ENCODE measurements at places on chromosomes 5 and 9.

DNA sequence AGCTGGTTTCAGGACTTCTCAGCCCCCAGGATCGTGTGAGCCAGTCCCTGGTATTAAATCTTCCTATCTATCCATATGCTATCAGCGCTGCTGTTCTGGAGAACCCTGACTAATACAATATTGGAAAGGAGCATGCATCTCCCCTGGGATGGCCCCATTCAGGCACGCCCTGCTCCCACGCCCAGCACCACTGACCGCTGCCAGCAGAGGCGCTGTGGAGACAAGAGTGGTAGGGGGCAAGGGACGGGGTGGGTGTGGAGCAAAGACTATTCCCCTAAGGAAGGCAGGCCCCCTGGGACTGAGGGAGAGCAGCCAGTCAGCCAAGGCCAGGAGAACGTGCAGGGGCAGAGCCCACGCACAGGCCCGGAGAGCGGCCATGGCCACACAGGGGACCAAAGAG is 116.0 kb downstream of the VAV2 start:
- DNase-seq = no peak

DNA sequence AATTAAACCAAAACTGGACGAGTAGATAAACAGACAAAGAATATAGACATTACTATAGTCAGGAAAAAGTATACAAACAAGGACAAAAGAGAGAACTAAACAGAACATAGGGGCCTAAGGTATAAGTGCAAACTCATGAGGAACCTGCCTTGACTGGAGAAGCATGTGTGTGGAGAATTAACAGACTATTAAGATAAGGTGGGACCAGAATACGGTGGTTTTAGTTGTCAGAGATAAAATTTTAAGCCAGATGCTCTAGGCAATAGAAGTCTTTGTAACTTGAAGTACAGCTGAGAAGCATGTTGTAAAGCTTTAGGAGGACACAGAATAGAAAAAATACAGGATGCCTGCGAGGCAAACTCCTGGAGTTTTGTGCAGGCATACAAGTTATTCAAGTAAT is 707.1 kb downstream of the PTPRD start:
- no peak for DNase-seq

- DNase-seq = no peak
Measured at GRCh38 chr9:91429501-91429900, 5.9 kb upstream of the NFIL3 start.

GRCh38 chr5:168801567-168801966 is 222.4 kb upstream of the PANK3 start:
- DNase-seq = no peak

DNA sequence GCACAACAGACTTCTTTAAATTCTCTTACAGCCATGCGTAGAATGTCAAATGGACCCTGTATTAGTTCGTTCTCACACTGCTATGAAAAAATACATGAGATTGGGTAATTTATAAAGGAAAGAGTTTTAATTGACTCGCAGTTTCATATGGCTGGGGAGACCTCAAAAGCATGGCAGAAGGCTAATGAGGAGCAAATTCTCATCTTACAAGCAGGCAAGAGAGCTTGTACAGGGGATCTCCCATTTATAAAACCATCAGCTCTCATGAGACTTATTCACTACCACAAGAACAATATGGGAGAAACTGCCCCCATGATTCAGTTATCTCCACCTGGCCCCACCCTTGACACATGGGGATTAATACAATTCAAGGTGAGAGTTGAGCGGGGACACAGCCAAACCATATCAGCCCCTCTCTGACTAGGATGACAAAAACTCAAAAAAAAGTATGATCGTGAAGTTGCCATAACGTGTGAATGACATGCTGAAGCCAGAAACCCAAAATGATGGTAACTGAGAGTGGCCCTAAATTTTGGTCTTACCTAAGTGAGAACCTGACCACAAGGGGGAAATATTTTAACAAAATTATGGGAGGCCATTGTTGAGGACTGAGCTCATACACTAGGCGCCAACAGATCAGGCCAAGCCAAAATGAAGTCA is 17.5 kb upstream of the TEX10 start:
- DNase-seq = no peak

- DNase-seq = no peak
Measured at GRCh38 chr9:131800843-131801242, 61.0 kb upstream of the RAPGEF1 start.

DNA sequence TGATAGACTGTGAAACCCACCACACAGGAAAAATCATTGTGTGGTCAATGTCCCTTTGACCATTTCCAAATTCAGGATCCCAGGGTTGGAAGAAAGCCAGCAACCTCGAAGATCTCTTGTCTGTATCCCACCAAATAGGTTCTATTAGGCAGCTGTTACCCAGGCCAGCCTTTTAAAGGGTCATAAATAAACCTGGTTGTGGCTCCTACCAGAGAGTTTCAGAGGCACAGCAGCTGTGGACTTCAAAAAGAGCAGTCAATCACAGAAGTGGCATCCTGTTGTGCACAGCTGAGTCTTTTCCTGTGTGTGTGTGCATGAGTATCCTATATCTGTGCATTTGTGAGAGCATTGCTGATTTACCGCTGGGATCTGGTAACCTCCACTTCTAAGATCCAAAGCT is 23.7 kb upstream of the OR2S2 start:
- DNase-seq = no peak

- DNase-seq = no peak
Measured at GRCh38 chr5:142006363-142007236, 6.2 kb downstream of the GNPDA1 start.

GRCh38 chr9:94692601-94693000 is 33.9 kb upstream of the AOPEP start:
- DNase-seq = no peak

GRCh38 chr9:91422758-91423711 is 597 bp downstream of the NFIL3 start:
- DNase-seq = peak; percentile 38

DNA sequence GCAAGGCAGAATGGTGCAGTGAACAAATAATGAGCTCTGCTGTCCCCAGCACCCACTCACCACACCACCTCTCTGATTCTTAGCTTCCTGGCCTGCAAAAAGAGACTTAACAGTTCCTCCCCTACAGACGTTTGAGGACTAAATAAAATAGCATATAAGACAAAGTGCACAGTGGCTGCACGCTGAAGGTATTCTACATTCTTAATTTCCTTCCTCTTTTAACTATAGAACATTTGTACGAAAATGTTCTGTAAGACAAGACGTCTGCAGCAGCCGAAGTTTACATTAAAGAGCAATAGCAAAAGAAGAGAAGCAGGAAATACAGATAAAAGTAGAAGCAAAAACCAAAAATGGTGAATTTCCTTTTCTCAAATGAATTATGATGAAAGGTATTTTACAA is 15.7 kb downstream of the FBN2 start:
- DNase-seq = no peak

- no peak for DNase-seq
Measured at GRCh38 chr5:10695055-10695649, 65.9 kb downstream of the DAP start.

- DNase-seq = no peak
Measured at GRCh38 chr9:98607152-98607551, 101.6 kb downstream of the GABBR2 start.

- DNase-seq = no peak
Measured at GRCh38 chr5:111993242-111993641, 236.2 kb upstream of the NREP start.

GRCh38 chr5:134171972-134172371 is 4.8 kb downstream of the SKP1 start:
- DNase-seq = no peak

GRCh38 chr9:22449719-22450118 is 3.1 kb downstream of the DMRTA1 start:
- no peak for DNase-seq

- DNase-seq = no peak
Measured at GRCh38 chr9:91516081-91516480, 92.4 kb upstream of the NFIL3 start.

DNA sequence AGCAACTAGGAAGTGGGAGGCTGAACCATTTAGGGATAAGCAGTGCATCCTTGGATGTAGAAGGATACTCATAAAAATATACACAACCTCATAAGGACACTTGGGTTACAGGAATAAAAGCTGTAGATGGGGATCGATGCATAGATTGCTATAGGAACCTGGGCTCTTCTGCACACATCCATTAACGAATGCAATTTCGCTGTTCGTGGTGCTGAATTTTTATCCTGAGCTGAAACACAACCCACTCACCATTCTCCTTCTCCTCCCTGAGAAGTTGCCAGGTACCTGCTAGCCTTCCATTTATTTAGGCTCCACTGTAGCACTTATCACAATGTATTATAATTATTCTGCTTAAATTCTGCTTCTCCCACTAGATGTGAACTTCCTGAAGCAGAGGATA is 320.6 kb upstream of the BRINP1 start:
- DNase-seq = no peak

DNA sequence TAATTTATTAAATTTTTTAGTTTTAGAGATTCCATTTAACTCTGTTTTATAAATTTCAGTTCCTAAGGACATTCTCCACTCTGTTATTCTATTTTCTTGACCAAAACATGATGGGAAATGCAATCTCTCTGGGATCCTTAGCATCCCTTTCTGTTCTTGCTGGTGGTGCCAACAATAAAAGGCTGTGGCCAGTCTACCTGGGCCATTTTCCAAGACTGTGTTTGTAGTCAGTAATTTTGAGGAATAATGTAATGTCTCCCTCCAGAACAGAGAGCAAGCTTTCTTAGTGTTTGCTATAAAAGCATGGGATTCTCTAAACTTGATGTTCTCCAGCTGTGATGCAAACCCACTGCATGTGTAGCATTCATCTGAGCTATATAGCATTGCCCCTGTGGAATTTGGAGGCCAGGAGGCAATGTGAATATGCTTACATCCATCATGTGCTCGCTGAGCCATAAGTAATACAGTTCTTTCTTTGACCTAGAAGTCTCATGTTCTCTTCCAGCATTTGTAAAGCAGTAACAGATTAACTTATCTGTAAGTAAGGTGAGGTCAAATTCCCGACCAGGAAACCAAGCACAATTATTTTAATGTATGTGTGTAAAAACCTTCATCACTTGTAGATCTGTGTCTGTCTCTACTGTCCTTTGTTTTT is 211.5 kb upstream of the TAS2R1 start:
- no peak for DNase-seq

DNA sequence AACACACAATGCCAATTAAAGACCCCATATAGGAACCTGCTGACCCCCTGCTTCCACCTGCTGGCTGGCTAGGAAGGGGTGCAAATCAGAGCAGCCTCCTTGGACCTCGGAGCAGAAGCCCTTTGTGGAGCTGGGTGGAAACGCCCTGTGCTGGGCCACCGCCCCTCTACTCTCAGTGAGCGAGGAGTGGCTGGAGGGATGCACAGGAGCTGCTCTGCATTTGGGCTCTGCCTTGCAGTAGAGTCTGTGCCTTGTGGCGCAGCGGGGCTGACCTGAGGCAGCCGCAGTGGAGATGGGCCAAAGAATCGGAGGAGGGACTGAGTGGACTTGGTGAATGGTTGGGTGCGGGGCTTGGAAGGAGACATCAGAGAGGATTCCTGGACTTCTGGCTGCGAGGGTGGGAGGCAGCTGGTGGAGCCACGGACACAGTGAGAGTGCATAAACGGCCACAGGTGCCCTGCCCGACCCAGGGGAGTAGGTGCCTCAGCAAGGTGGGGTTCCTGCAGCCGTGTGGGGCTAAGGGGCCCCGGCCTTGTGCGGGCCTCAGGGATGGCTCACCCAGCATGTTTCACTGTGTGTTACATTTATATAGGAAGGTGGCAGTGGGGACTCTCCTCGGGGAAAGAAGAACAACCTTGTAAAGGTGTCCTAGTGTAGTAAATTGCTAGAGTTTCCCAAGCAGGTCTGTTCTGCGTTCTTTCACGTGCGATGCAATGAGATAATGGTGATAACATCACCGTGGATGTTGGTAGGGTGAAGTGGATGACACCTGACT is 14.1 kb upstream of the IRX4 start:
- DNase-seq = no peak

GRCh38 chr9:7756088-7756487 is 43.5 kb downstream of the DMAC1 start:
- DNase-seq = no peak

- no peak for DNase-seq
Measured at GRCh38 chr9:97640325-97640724, 6.7 kb downstream of the NCBP1 start.

DNA sequence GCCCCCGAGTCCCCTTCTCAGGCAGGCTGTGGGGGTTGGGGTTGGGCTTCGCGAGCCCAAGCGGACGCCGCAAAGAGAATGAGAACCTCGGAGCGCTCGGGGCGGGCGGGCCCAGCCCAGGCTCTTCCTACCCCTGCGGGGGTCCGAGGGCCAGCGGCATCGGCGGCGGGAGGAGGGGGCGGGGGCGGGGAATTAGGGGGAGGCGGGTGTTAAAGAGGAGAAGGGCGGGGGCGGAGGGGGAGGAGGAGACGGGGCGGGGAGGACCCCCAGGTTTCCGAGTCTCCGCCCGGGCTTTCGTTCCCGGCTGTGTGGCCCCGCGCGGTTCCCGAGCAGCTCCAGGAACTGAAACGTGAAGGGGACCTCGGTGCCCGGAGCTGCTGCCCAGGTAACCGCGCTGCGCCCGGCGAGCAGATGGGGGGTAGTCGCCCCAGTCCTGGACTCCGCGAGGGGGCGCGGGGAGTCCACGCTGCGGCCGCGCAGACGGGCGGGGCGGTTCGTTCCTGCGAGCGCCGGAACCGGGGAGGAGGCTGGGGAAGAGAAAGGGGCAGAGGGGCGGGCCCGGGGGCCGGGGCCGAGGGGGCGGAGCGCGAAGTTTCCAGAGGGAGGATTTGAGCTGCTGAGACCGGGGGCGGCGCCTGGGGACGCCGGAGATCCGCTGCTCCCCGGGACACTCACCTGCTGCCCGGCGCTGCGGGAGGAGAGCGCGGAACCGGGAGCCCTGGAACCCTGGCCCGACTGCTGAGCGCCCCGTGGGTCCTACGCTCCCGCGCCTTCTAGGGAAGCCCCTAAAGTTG is 38.4 kb upstream of the PLEKHG4B start:
- no peak for DNase-seq

DNA sequence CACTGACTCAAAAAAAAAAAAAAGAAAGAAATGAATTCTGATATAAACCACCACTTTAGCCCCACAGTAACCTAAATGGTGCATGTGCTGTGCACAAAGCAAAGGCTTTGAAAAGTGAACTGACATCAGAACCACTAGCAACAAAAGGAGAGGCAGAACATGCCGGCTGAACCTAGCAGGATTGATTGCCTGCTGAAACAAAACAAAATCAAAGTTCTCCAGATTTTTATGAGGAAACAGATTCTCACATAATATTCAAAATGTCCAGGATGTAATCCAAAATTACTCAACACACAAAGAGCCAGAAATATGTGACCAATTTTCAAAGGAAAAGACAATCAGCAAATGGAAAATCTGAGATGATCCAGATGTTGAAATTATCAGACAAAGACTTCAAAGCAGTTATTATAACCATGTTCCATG is 37.9 kb downstream of the UBTD2 start:
- DNase-seq = no peak

DNA sequence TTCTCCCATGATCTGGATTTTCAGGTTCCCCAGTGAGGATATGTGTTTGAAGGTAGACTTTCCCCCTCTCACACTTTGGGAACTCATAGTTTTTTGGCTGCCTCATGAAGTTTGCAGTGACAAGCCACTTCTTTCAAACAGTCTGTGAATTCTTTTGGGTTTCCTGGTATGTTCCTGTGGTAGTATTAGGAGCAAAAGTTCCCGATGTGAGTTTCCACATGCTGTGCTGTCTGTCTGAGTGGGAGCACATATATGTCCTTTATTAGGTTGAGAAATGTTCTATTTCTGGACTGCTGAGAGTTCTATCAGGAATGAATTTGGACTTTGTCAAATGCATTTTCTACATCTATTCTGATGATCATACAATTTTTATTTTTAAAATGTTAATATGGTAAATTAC is 273.2 kb upstream of the TARS1 start:
- no peak for DNase-seq
